HAP-1 (cell line): ENCODE measurements at places on chromosomes 7 and 10.

DNA sequence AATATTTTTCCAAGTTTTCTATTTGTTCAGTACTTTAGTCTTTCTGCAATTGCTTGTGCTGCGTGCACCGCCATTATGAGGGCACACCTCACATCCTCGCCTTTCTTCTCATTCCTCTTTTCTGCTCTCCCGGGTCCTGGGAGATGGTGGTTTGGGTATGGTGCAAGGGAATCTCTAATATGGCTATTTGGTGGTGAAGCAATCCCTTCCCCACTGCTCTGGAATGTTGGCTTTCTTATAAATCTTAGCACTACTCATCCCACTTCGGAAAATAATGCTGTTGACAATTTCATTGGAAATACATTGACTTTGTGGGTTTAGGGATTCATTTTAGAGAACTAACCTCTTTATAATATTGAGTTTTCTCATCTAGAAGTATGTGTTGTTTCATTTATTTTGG lies 1.9 kb upstream of the GCK start:
- no peak for DNase-seq

- no peak for DNase-seq
These were observed 34.3 kb downstream of the FAM53B start for GRCh38 chr10:124709861-124710260.

DNA sequence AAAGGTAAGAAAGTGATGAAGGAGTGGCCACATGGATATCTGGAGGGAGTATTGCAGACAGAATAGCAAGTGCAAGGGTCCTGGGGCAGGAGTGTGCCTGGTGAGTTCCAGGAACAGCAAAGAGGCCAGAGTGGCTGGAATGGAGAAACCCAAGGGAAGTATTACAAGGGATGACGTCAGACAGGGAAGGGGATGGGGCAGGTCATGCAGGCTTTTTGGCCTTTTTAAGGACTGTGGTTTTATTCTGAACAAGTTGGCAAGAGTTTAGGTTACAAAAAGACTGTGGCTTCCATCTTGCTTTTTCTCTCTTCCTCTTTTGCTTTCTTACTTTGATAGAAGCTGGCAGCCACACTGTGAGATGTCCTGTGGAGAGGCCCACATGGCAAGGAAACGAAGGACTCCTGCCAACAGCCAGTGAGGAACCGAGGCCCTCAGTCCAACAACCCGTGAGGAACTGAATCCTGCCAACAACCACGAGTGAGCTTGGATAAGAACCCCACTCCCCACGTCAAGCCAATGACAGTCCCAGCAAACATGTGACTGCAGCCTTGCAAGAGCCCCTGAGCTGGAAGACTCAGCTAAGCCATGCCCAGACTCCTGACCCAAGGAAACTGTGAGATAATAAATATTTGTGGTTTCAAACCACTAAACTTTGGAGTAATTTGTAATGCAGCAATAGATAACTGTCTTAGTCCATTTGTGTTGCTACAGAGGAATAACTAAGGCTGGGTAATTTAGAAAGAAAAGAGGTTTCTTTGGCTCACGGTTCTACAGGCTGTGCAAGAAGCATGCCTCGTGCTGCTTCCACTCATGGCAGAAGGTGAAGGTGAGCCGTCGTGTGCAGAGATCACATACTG lies 19.8 kb upstream of the KDM7A start:
- no peak for DNase-seq

DNA sequence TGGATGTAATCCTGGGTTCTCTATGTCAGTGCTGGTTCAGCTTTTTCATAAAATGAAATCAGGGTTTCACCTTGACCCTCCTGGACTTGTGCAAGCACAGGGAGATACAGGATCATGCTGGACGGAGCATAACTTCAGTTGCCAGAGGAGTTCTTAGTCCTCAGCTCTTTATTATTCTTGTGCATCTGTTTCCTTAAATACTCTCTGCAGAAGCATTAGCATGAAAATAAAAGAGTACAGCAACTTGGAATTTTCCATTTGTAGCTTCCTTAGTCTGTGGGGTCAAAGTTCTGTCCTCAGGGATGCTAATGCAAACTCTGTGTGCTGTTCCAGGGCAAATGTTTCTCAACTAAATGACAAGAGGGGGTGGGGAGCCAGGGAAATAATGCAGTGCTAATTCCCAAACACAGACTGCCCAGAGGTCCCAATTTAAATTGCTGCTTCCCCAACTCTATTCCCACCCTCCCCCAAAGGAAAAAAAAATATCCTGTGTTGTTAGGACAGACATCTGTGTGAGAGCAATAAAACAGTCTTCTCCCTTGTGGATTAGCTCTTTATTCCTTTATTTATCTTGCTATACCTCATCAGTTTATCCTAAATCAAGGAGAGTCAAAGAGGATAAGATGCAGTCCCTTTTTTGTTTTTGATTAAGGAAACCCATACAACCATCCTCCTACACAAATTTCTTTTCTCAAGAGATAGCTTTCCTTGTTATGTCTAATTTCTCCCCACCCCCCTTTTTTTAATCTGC lies 905.0 kb downstream of the LRMDA start:
- DNase-seq: peak; percentile 74

DNA sequence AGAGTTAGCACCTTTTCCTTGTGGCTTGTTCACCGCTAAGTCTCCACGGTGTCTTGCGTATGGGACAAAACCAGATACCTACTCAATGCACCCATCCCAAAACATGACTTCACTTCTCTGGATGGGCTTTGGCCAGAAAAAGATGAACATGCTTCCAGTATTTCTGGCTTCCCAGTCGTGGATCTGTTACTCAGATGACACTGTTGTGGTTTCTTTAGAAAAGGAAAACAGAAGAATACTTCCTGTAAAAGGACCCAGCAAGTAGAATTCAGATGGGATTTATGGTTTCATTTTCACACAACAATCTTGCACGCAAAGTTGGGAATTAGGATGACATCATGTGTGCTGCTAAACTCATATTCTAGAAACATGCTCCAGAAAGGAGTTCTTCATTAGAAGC lies 216.7 kb downstream of the ADAM12 start:
- DNase-seq: no peak

- DNase-seq: no peak
These were observed 91.4 kb upstream of the CYP26C1 start for GRCh38 chr10:92969151-92969550.

DNA sequence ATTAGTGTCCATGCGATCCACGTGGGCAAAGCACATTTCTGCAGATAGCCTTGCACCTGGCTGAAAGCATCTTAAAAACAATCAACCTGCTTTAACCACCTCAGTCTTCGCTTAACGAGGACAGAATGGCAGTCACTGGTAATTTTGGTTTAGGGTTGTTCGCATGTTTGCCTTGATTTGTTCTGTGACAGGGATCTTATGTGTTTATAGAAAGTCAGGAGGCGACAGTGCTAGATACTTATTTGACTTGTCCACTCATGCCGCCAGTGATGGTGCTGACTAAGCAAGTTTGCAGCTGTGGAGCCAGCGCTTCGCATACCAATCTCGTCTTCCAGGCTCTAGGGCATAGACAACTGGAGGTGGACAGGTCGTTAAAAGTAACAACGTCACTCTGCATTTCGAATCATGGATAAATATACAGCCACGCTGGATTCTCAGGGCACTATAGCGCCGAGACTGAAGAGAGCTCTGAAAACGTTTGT lies 1.2 kb upstream of the TMEM243 start:
- no peak for DNase-seq

DNA sequence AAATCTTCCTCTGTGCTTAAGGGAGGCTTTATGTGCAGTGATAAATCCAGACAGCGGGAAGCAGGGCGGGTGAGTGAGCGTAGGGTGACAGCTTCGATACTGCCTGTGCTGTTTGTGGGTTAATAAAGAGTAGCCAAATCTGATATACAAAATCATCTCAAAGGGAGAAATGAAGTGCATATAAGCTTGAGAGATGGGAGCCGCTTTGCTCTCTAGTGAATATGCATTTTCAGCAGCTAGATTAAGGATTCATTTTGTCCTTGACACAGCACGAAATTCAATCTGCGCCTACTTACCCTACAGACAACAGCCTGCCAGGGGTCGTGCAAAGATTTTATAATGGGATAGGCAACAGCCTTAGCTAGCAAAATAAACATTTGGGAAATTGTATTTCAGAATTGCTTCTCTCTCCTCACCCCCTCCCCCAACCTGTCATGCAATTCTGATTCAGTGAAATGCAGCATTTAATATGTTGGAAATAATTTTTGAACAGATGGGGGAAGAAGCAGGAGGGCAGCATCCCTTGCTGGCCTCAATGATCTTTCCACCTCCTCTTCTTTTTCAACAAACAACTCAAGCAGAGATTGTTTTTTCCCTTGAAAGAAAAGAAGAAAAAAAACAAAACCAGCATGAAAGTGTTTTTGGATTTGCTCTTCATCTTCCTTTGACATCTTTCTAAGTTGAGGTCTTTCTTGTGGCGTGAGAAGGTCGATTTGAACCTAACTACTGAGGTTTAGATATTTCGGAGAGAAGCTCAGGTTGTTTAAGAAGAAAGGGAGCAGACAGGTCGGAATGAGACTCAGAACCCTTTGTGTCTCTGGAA lies 117.9 kb downstream of the AOAH start:
- no peak for DNase-seq

DNA sequence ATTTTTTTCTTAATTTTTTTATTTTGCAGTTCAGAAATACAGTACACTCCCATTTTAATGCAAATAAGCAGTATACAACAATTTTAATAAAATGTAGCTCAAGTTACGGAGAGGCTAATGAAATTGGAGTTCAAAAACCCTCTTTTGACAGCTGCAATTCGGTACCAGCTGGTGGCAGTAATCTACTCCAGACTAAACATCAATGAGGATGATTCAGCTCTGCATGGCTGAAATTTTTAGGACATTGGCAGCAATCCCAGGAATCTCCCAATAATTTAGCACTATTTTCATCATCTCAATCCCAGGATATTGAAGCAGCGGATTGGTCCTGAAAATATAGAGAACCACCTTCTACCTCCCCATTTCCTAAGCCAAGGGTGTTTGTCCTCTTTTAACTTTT lies 278.8 kb downstream of the CACNA2D1 start:
- DNase-seq: no peak

GRCh38 chr10:118953598-118954393 lies 75.7 kb upstream of the NANOS1 start:
- no peak for DNase-seq

DNA sequence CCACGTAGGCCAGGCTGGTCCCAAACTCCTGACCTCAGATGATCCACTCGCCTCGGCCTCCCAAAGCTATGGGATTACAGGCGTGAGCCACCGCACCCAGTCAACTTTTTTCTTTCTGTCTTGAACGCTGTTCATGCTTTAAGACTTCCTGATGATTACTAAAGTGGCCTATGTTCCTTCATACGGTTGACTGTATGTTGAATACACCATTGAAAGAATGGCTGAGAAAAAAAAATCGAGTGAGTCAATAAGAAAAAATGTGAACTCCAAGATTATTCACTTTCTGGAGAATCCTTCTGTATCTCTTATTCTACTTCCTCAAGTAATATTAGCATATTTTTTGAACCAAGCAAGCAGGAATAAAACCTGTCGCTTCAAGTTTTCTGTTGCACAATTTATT lies 955.0 kb downstream of the GATA3 start:
- no peak for DNase-seq

- DNase-seq: no peak
These were observed 52.2 kb downstream of the C10orf120 start for GRCh38 chr10:122647383-122647968.

- no peak for DNase-seq
These were observed 33.9 kb downstream of the MALSU1 start for GRCh38 chr7:23332910-23333612.

DNA sequence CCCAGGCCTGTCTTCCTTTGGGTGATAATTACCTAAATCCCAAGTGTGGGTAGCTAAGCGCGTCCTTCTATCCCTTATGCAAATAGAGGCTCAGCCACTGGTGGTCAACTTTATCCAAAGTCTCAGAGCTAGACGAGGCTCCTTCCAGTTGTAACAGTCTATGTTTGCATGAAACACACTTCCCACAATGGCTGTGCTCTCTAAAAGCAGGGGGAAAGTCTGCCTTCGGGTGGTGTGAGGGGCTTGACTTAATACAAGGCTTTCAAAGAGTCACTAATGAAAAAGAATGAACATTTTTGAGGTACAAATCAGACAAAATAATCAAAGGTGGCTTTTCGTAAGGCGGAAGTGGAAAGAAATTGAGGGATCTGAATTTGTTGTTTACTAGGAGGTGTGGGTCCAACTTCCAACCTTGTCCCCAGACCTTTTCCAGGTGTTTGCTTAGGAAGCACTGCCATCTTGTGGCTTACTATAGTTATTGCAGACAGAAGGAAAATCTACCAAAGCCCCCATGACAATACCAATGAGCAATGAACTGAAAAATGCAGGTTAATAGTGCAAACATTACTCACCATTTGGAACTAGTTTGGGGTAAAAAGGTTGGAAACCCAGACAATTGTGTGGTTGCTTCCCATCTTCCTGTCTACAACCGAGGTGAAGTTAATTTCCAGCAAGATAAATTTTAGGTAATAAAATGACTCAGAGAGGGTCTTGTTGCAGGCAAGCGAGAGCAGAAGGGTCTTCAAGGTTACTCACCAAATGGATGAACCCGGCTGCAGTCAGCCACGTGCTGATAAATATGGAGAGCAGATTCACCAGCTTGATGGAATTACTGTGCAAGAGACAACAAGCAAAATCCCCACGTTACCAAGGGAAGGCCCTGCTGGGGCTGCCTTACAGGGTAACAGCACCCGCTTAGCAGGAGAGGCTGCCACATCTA lies 525.7 kb downstream of the KCNMA1 start:
- DNase-seq: peak; percentile 35

DNA sequence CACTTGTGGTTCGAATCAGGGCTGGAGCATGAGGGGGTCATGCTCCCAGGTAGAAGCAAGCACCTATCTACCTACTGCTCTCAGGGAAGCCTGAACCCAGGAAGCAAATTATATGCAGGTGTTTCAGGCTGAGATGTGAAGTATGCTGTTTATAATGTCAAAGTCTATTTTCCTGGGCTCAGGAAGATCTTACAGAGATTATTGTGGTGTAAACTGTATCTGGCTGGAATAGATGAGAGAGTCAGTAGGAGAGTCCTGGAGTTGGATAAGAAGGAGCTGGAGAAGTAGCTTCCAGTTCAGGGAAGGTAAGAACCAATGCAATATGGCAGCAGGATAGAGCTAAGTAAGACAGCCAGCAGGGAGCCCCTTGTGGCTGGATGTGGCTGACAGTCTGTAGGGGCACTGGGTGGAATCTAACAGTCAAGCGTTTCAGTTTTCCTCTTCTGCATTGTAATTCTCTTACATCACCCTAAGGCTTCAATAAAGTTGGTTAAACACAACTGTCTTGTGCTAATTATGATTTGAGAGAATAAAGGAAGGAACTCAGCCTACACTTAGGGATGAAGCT lies 105.9 kb upstream of the EEPD1 start:
- DNase-seq: no peak

DNA sequence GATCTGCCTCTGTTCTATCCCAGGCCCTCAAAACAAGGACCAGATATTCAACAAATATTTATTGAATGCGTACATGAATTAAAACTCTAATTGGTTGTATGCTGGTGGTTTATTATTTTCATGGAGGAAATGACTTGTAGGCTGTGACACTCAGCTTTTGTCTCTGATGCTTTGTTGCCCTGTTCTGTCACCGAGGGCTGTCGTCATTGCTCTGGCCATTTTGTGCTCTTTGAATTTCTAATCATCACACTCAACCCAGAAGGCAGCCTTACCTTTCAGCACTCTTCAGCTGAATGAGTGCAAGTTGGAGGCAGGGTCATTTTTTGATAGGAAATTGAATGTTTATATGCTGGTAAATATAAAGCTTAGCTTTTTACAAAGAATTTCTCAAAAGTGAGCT lies 14.5 kb downstream of the SRGN start:
- no peak for DNase-seq
